Glutamatergic neuron (in vitro differentiated cells): ENCODE measurements at places on chromosomes 1 and 21.

DNA sequence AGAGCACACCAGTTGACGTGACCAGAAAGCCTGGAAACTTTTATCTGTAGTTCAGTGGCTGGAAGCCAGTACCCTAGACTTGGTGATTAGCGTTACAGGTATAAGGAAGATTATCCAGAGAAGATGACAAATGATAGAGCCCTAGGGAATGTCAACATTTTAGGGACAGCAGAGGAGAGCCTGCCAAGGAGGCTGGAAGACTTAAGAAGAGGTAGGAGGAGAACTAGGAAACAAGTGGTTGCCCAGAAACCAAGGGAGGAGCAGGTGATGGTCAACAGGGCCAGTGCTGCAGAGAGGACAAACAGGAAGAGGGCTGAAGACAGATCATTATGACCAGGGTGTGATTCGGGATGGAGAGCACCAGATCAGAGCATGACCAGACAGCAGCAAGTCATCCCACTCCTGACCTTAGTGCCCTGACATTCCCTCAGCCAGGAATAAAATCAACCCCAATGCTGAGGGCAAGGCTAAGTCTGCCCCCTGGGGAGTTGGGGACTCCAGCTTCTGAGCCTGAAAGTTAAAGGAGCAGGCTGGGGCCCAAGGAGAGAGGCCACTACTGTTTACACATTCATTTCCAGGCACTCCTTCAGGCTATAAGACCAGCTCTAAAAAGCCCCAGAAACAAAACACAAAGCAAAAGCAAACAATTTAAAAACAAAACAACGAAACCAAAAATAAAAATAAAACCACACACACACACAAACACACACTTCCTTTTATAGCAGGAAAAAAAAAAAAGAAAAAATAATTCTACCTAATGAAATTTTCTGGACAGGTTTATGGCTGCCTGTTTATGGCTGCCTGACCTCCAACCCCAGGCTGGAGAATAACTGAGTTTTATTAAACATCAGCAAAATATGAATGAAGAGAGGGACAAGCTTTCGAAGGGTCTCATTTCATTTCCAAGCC, 48.6 kb upstream of the LRRC52 start:
- DNase-seq = no peak

- DNase-seq = no peak
Observed at GRCh38 chr21:38467374-38467773, 30.9 kb downstream of the ERG start.

- DNase-seq = no peak
Observed at GRCh38 chr1:93339171-93339697, 6.5 kb upstream of the DR1 start.

- DNase-seq = no peak
Observed at GRCh38 chr1:80444171-80444570, 1356.6 kb upstream of the ADGRL2 start.

- peak; percentile 77 for DNase-seq
Observed at GRCh38 chr1:15152318-15153183, 996 bp upstream of the TMEM51 start.

GRCh38 chr1:169623132-169623926, 6.6 kb downstream of the SELP start:
- DNase-seq = no peak

GRCh38 chr1:147349533-147349932, 107.0 kb downstream of the CHD1L start:
- DNase-seq = no peak

DNA sequence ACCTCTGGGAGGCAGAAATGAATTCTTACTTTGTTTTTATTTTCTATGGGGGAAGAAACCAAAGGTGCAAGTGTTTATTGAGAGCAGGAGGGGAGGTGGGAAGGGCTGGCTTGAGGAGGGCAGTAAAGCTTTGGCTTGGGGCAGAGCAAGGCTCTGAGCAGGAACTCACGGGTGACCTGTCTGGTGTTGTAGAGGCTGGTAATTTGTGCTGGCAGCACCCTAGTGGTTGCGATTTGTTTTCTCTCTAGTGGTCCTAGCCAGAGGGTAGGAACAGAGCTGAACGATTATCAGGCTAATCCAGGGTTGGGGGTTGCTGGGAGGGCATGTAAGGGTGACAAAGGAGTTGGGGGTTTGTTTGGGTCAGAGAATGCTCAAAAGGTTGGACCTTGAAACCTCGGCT, 16.6 kb downstream of the TMCC2 start:
- DNase-seq = no peak

DNA sequence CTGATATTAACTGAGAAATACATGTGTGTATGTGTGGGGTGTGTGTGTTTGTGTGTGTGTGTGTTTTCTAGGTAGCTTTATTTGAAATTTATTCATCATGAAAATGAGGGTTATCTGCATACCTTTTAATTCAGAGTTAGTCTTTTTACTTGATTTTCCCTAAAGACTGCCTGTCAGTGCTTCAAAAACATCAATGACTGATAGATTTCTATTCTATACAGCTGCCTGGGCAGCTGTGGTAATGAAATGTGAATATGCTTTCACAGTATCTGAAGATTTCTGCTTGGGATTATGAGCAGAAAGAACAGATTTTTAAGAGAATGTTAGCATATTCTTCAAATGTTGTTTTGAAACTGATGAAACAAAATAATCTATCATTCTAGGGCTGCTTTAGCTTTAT, 119.7 kb upstream of the ZRANB2 start:
- DNase-seq = no peak

DNA sequence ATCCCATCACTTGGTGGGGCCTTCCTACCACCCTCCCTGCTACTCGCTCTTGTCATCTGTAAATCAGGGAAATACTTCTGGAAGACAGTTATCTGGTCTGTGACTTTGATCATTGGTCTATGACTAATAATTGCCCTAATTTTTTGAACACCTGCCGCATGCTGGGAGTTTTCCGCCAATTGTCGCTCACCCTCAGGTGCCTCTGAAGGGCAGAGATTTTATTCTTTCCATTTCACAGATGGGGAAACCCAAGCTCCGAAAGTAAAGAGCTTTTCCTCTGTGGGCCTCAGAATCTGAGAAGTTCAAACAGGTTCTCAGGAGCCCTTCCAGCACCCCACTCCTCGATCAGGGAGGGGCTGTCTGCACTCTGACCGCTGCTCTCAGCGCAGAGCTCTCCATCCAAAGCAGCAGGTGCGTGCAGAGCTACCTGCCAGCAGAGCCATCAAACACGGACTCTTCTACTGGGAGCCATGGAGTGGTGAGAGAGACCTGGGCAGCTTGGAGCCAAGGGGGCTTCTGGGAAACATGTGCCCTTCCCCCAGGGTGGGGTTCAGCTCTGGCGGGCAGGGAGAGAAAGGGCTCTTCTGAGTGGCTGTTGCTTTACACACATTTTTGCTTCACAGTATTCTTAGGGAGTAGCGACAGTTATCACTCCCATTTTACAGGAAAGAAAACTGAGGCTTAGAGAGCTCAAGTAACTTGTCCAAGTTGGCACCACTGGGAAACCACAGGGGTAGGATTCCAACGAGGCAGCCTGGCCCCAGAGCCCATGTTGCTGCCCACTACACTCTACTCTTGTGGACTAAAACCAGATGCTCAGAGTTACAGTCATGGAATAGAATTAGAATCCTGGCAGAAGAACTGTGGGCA, 5.8 kb upstream of the RUNX3 start:
- DNase-seq = no peak

DNA sequence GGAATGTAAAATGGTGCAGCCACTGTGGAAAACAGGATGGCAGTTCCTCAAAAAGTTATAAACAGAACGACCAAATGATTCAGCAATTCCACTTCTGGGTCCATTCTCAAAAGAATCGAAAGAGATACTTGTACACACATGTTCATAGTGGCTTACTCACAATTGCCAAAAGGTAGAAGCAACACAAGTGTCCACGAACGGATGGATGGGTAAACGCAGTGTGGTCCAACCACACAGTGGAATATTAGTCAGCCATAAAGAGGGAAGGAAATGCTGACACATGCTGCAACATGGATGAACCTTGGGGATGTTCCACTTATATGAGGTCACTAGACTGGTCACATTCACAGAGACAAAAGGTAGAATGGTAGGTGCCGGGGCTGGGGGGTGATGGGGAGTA, 5.3 kb downstream of the KRTAP10-1 start:
- no peak for DNase-seq

DNA sequence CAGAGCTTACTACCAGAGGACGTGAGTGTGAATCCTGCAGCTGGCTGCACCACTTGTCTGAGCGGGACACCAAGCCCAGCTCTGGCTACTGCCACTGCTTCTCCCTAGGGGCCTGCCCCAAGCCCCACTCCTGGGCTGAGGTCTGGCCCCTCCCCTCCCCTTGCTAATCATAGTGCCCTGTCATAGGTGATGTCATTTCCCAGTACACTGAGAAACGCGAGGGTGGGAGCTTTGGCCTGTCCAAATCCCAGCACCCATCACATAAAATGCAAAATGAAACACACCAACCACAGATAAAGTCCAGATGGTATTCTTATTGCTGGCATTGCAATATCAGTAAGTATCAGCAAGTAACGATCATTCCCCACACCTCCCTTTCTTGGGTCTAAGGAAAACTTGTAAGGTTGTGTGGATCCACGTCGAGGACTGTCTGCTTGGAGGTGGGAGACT, 77.7 kb downstream of the TOMM20 start:
- peak; percentile 62 for DNase-seq

DNA sequence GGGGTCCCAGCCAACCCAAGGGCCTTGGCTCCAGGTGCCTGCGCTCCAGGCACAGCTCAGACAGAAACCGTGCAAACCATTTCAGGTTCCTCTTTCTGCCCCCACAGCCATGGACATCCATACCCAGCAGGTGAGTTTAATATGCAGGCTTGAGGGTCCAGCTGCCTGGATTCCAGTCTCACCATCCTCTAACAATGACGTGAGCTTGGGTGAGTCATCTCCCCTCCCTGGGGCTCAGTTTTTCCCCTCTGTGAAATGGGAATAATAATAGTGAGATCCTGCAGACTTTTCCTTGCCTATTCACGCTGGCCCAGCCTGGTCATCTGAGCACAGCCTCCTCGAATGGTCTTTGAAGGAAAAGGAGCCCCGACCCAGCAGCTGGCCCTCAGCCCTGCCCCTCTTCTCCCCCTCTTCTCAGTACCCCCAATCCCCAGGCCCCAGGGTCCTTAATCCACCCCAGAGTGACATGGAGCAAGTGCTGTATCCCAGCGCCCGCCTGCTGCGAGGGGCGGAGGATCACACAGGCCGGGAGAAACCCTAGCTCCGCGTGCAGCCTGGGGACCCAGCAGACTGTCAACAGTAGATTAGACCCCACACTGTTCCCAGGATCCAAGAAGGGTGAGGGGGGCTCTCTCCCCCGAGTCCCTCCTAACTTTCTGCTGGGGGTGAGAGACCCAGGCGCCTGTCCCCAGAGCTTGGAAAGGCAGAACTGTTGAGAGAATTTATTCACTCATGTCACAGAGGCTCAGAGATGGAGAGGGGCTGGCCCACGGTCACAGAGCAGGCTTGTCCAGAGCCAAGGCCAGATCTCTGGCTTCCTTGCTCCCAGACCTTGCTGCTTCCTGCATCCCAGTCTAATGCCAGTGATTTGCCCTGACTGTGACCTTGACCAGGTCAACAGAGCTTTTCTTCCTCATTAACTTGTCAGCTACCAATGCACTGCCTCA, 49.2 kb downstream of the TAS1R2 start:
- DNase-seq = no peak

GRCh38 chr1:92768296-92768695, 16.6 kb downstream of the EVI5 start:
- no peak for DNase-seq

DNA sequence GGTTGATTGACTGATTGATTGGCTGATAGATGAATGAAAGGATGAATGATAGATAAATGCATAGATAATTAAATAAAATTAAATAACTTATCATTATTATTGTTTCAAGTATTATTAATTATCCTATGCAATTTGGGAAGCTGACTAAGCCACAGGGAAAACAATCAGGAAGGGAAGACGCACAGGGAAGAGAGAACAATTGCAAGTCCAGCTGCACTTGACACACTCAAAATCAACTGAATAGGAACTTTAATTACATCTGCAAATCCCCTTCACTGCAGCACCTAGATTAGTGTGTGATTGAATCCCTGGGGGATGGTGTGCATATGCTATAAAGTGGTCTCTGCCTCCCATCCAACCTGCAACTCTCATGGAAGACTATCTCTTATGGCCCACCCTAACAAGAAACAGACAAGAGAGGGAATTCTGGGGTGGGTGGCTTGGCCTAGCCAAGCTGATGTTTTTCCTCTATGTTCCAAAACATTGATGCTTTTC, 161.1 kb upstream of the FGGY start:
- DNase-seq = no peak

DNA sequence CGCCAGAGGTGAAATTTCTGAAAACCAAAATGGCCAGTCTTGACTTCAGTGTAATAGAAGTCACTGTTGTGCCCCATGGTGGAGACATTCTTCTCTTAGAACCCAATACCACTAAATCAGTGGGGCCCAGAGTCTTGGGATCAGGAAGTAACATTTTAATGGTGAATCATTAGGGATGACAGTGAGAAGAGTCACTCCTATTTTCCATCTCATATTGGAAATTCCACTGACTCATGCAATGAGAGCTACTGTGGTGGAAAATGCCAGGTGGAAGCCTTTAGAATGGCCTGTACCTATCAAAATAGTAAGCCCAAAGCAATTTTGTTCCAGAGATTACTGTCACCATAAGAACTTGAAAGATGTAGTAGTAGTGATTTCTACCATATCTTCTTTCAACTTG, 20.6 kb upstream of the PPM1J start:
- DNase-seq = no peak

DNA sequence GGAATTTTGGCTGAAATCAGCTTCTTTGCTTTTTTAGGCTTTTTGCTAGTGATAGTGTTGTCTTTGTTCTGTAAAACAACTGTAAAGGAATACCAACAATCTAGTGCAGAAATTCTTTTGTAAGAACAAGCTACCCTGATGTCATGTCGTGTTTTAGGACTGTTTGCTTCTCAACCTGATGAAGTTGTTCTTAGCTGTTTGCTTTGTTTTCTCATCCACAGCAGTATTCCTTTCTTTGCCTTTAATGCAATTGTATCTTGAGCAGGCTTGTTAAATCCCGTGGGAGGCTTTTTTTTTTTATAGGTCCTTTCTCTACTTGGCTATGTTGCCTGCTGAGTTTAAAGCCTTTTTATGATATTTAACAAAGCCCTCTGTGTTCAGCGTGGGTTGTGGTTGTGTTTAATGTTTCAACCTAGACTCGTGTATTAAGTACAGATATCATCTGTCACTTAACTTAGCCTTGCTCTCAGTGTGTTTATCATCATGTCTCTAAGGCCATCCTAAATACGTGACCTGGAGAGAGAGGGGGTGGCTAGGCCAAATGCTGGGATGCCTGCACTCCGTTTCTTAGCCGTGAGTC, 31.6 kb downstream of the ADARB1 start:
- DNase-seq = no peak

DNA sequence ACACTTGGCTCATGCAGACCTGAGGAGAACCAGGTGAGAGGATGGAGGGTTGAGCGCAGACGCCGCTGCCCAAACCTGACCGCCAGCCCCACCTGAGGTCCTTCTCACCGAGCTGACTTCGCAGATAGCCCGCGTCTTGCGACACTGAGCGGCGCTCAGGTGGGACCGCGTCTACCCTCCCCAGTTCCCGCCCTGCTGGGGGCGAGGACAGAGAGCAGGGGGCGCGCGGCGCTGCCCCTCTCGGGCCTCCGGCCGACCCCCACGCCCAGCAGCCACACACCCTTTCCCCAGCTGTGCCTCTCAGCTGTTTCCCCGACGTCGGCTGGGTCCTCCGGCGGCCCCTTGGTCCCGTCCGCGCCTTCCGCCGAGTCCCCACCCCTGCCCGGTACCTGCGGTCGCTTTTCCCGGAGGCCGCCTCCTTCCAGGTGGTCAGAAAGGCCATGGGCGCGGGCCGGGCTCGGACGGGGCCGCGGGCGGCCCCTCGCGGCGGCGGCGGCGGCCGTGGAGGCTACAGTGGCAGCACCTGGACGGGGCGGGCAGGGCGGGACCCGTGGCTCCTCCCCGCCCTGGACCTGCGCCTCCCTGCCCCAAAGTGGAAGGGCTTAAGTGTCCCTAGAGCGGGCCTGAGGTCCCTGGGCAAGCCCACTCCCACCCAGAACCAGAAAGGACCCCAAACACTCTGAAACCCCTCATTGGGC, 14.4 kb upstream of the TTC39A start:
- peak; percentile 33 for DNase-seq
